H9 (cell line): ENCODE measurements at places on chromosomes 12 and 14. TPM values are rescaled to one million over a fixed set of nuclear protein-coding genes. Genes with fewer than 3 reads are reported as not detected.

DNA sequence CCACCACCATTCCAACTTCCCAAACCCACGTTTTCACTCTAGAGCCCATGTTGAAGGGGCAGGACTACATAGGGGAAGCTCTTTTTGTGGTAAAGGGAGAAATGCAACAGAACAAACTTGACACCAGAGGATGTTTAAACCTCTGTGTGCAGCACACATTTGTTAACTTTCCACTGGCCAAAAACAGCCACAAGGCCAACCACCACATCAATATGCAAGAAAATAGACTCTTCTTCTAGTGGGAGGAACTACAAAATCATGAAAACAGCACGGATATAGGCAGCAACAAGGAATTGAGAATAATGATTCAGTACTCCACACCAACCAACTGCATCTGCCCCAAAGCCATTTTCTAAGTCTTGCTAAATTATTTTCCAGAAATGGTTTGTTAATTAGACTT is 66.3 kb upstream of the CEP83 start:
- DNase-seq: no peak

GRCh38 chr14:68318828-68319227 is 474.0 kb downstream of the ZFP36L1 start:
- no peak for DNase-seq

DNA sequence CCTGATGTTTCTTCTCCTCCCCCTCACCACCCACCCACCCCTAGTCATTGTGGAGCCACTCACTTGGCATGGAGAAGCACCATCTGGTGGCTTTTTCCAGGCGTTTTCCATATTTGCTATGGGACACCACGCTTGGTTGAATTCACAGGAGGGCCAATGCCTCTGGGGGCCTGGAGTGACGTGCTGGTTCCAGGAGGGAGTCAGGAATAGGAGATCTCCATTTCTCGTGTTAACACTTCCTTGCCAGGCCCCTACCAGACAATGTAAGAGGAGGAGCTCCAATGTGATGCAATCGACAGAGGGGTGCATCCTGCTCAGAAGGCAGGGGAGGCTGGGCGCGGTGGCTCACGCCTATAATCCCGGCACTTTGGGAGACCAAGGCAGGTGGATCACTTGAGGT is 21.6 kb upstream of the TESC start:
- no peak for DNase-seq

- DNase-seq: no peak
Measured at GRCh38 chr12:28130625-28131598, 59.3 kb upstream of the CCDC91 start.

Gene PPP1R1A
- total RNA-seq: 4.3 and 8.5 TPM in 2 replicates

DNA sequence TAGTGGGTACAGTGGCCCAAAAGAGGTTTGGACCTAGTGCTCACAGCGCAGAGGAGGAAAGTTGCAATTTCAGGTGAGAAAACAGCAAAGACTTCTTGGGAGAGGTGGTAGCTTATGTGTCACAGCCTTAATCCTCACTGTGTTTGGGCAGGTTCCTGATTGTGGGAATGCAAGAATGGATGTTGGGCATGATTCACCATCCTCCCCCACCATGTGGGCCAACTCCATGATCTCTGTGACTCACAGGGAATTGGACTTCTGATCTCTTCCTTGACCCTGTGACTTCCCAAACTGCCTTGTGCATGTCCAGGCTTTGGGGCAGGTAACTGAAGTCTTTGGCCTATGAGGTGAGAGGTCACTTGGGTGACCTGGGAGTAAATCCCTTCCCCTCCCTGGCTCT is 1.8 kb upstream of the CHST11 start:
- DNase-seq: no peak

DNA sequence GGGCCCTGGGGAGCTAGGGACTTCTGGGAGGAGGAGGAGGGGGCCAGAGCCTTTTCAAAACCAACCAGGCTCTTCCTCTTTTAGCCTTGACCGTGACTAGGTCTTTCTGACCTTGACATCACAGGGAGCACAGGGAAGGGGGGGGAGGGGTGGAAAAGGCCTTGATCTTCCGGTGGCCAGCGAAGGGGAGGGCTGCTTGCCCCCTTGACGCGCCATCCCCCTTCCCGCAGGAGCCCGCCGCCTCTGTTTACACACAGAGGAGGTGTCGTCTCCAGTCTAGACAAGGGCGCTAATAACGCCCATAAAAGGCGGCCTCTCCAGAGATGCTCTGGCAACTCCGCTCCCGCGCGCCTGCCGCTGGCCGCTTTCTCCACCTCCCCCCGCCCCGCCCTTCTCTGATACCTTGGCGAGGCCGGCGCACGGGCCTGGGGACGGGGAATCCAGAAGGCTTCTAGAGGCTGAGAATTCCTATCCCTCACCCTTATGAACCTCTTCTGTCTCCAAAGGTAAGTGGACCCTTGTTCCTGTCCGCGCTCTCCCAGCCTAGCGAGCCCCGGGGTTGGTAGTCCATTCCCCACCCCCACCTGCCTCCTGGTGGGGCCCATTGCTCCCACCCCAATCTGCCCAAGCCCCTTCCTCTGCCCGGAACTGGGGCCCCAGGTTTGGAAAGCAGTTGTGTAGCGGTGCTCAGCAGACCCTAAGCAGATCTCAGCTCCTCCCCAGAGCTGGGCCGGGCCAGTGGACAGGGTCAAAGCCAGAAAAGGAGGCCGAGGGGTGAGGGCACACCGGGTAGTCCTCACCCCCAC is 4.9 kb upstream of the HOXC12 start:
- DNase-seq: peak; percentile 72

Gene RTN1
- total RNA-seq: 0.92 and 1.8 TPM in 2 replicates

DNA sequence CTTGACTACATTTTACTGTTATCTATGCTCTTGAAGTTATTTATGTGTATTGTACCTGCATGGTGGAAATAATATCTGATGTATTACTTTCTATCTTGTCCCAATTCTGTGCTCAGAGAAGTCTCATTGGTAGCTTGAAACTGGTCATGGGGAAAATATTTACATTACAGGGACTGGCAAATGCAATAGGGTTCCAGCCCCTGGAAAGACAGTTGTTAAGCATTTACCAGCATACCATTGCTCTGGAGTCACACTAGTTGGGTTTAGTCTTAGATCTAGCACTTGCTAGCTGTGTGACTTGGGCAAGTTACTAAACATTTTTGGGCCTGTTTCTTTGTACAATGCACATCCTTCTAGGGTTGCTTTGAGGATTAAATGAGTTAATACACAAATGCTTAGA is 86.3 kb upstream of the NRXN3 start:
- no peak for DNase-seq

Gene IL26
- total RNA-seq: not detected in 2 replicates

Gene PTPRB
- 1.2 and 1.4 TPM in 2 replicates for total RNA-seq

- no peak for DNase-seq
Measured at GRCh38 chr14:86331341-86331740, 801.4 kb downstream of the FLRT2 start.

Gene OR6C2
- total RNA-seq: not detected in 2 replicates

- DNase-seq: peak; percentile 79
Measured at GRCh38 chr12:102964872-102965271, 7.4 kb downstream of the ASCL1 start.

GRCh38 chr14:99067141-99067920 is 204.7 kb downstream of the BCL11B start:
- peak; percentile 14 for DNase-seq

GRCh38 chr14:53534841-53535240 is 381.7 kb upstream of the DDHD1 start:
- no peak for DNase-seq

- no peak for DNase-seq
Measured at GRCh38 chr12:111067498-111067897, 147.1 kb upstream of the MYL2 start.

DNA sequence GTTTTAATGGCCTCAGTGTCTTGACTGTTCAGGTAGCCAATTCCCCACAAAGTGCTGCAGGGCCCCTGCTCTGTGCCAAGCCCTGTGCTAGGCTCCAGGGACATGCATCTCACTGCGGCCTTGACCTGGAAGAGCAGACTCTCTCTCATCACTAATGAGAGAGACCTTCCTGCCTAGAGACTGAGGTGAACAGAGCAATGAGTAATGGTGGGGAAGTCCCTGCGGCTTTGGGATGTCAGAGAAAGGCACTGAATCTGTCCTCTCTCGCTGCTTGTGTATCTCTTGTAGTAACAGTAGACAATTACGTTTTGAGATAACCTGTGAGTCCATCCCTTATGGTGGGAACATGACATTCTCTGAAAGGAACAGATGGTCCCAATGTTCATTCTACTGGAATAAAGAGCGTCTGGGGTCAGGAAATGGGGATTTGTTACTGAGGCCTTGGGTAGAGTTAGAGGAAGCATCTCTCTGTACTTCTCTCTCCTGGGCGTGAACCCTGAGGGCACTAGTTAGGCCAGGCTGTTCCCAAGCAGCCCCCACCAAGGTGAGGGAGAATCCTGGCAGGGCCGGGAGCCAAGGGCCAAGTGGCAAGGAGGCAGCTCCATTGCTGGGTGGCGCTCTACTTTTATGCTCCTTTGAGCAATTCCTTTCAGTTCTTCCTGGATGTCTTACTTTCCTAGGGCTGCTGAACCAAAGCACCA is 13.5 kb downstream of the NFATC4 start:
- DNase-seq: no peak

DNA sequence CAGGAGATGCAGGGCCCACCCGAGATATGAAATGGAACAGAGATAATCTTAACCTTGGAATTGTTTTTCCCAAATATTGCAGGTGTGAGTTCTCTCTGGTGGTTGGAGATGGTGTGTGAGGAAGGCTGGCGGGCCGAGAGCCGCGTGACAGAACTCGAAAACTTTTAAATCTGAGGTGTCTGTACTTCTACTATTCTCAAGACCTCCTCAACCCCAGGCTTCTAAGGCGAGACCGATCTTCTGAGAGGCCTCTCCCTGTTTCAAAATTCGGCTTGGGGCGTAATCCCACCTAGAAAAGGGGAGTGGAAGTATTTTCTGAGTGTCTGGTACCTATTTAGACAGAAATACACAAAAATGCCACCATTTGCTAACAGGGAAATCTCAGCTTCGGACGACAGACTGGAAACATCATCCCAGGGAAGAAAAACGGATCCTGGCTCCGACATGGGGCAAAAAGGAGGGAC is 611 bp downstream of the SARNP start:
- no peak for DNase-seq

Gene BICDL1
- 13.8 and 14.7 TPM in 2 replicates for total RNA-seq

Gene LMO3
- not detected in 2 replicates for total RNA-seq

DNA sequence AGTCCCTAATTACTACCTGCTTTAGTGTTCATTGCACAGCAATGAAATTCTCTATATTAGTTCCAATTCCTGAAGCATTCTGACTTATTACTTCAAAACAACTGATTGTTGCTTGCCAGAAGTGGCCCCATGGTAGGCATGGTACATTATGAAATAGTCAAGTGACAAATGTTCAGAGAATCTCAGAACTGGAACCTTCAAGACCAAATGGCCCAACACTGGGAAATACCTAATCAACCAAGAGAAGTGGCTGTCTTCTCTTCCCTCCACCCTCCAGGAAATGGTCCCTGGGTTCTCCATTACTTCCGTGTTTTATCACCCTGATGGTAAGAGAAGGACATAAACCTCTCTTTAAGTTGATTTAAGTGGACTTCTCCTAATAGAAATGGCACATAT is 49.9 kb downstream of the ITPR2 start:
- DNase-seq: no peak

DNA sequence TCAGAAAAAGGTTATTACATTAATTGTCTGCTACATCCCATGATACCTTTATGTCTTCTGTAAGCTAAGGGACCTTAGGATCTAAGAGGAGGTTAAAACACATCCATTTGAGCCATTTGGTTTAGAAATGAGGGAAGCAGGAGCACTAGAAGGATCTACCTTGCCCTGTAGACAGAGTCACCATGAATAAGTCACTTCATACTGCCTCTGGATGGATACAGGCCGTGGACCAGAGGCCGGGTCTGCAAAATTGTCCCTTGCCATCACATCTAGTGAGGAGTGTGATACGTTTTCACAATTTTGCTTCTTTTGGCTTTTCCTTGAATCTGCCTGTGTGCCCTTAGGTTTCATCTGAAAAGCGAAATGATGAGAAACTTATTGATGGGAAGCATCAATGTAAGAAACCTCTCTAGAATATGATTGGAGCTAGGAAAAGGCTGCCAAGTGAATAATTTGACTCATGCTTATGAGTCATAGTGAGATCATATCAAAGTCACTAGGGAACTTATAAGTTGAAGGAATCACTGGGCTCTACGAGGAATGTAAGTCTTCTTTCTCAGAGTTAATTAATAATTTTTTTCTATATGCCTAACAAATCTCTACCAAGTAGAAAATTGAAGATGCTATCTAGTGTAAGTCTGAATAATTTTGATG is 10.8 kb downstream of the GLRX5 start:
- DNase-seq: no peak

- no peak for DNase-seq
Measured at GRCh38 chr14:77157740-77158139, 16.1 kb upstream of the ZDHHC22 start.

Gene SLC25A29
- 161 and 175 TPM in 2 replicates for total RNA-seq

DNA sequence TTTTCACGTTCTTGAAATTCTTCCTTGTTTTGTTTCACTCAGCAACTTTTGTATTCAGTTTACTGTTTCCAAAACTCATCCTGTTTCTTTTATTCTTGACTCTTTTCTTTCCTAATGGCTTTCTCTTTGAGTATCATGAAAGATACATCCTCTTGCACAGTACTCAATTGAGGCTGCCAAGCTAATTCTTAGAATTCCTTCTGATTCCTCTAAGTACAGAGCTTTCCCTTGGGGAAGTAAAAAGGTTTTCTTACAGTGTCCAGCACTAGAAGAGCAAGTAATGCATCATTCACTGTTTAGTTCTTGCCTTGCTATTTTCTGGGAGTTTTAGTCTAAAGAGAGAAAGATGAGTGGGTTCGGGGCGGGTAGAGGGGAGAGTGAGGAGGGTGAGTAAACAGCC is 154.1 kb downstream of the NEDD1 start:
- no peak for DNase-seq

Gene NYNRIN
- 18.1 and 18.7 TPM in 2 replicates for total RNA-seq

DNA sequence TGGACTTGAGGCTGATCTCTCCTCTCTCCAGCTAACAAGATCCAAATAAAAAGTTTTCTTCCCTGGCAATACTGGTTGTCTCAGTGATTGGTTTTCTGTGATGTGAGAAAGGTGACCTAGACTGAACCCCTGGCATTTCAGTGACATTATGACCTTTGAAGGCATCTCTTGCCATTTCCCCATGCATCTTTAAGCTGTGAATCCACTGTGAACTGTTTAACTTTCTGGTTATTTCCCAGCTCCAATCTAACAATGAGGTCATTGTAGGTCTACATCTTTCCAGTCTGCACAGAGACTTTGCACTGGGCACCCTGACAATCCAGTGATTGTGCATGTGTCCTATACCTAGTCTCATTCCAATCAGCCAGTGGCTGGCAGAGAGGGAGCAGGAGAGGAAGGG is 155.9 kb upstream of the NUDT4 start:
- no peak for DNase-seq

Gene CPSF2
- total RNA-seq: 106 and 108 TPM in 2 replicates

Gene OTX2
- 193 and 195 TPM in 2 replicates for total RNA-seq

DNA sequence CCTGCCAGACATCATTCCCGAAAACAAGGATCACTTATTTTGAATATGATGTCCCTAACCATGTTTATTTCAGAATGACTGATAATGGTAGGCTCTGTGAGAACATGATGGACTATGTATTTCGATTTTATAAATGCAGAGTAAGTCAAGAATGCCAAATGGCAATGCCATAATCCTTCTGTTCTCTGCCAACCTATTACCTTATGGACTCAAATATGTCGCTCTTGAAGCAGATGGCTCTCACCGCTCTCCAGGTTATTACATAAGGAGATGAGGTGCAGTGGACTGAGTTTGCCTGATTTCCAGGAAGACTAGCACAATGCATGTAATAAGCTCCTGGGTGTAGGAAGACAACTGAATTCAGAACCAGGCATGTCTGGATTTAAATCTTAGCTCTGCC is 227.2 kb downstream of the BTG1 start:
- no peak for DNase-seq

GRCh38 chr12:115640929-115641328 is 636.6 kb downstream of the MED13L start:
- no peak for DNase-seq

Gene ANG
- 3.2 and 3.8 TPM in 2 replicates for total RNA-seq
